ENCODE measurements at places on chromosomes 7 and 10.

DNA sequence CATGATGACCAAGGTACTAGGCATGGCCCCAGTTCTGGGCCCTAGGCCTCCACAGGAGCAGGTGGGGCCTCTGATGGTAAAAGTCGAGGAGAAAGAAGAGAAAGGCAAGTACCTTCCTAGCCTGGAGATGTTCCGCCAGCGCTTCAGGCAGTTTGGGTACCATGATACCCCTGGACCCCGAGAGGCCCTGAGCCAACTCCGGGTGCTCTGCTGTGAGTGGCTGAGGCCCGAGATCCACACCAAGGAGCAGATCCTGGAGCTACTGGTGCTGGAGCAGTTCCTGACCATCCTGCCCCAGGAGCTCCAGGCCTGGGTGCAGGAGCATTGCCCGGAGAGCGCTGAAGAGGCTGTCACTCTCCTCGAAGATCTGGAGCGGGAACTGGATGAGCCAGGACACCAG is 7.4 kb downstream of the ZSCAN21 start:
- DNase-seq, result no peak

DNA sequence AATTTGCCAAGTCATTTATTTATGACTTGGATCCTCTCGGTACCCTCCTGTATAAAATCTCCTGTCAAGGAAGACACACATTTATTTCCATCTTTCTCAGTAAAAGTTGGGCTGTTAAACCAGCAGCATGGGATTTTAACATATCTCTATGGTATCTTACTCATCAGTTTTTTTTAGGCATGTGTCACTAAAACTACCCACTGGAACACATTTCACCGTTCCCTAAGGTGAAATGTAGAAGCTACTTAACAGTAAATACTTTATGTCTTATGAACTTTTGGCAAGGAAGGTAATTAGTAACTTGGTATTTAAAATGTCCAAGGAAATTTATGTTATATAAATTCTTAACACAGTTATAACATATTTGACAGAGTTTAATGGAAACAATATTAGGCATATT is 152.5 kb upstream of the HDAC9 start:
- DNase-seq, result no peak

GRCh38 chr7:143391462-143392404 is 10.6 kb downstream of the ZYX start:
- DNase-seq, result peak; percentile 80

DNA sequence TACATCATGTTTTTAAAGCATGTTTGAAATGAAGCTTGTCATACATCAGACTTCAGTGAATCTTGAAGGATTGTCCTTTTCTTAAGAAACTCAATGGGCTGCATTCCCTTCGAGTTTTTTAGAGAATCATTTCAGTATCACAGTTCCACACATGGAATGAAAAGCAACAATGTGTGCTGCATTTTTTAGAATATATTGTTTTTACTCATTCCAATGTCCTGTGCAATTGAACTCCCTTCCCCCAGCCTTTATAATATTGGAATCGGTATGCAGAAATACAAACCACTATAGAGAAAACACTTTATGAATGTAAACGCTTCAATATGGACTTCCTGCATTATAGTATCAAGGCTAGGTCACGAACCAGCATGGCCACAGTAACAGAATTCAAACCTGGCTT is 634.4 kb downstream of the GATA3 start:
- DNase-seq, result no peak

GRCh38 chr10:116715839-116716377 is 26.5 kb downstream of the HSPA12A start:
- DNase-seq, result no peak

GRCh38 chr7:1817061-1817712 is 147.1 kb downstream of the ELFN1 start:
- DNase-seq, result no peak

DNA sequence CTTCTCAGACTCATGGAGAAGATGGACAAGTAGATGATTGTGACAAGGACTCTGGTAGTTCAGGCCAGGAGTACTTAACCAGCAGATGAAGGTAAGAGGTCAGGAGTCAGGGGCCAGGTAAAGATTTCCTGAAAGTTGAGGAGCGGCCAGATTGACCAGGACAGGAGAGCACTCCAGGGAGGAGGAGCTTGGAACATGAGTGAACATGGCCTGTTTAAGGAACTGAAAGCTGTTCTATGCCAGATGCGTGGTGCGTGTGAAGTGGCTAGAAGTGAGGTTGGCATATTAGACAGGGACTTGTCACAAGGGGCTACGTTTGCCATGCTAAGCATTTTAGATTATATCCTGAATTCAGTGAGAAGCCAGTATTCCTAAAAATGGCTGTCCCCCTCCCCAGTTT is 157.2 kb downstream of the WNT2 start:
- DNase-seq, result no peak

DNA sequence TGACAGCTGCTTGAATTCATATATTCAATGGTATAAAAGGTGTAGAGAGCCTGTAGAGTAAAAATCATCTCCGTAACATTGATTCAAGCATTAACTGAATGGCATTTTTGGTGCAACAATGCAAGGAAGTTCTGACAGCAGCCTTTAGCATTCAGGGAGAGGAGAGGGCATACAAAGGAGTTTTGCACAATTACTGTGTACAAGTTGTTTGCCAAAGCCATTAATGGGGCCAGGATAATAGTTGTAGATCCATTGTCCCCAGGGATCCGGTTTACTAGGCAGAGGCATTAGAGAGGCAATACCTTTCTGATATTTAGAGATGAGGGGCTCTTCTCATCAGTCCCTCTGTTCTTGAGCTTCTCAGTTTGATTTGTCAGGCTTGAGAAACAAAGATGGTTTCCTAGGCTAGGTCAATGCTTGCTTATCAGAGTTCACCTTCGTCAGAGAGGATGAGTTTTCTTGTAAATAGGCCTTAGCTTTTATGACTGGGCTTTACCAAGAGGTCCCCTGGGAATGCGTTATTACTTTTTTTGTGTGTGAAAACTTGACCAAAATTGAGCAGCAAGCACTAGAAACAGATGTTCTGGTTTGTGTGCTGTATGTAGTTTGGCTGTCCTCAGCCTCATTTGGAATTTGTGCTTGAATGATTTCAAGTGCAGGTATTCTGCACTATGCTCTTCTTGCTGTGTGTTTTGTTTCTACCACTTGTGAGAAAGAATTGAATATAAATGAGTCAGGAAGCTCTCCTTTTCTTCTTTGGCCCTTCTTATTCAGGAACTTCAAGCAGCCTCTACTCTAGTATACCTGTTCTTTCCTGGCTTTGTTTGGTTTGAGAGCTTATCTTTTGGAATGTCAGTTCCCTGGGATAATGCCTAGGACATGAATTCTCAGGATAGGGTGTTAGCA is 32.0 kb downstream of the SND1 start:
- no peak for DNase-seq

DNA sequence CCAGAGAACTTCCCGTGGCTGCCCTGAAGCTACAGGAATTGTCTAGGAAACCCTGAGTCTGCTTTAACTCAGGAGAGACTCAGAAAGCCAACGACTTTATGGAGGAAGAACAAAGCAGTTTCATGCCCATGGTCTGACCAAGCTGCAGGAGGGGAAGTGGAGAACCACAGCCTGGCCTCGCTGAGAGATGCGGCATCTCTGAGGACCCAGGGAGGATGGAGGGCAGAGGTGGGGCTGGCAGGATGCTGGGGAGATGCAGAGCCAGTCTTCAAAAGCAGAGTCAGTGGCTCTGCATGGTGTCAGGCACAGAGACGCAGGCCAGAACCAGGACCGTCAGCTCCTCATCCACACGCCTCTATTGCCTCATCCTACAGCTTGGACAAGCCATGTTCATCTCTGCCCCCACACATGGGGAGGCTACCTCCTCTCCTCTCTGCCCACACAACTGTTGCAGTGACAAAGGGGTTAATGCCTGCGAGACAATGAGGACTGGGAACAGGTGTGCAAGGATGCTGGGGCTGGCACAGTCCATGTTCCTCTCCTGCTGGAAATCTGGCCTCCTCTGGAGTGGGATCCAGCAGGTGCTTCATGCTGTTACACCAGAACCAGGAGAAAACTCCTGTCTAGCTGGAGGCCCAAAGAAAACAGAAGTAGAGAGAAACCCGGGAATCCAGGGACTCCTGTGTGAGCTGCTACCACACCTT is 267.0 kb downstream of the PLXNA4 start:
- no peak for DNase-seq

GRCh38 chr7:101817471-101818286 is at the start of gene CUX1:
Gene CUX1 (plus strand): TSS chr7:101817626. CDS start chr7:101817640, 14 bp downstream.
- DNase-seq, result no peak

GRCh38 chr7:71904484-71904883 is 507.7 kb downstream of the CALN1 start:
- no peak for DNase-seq

DNA sequence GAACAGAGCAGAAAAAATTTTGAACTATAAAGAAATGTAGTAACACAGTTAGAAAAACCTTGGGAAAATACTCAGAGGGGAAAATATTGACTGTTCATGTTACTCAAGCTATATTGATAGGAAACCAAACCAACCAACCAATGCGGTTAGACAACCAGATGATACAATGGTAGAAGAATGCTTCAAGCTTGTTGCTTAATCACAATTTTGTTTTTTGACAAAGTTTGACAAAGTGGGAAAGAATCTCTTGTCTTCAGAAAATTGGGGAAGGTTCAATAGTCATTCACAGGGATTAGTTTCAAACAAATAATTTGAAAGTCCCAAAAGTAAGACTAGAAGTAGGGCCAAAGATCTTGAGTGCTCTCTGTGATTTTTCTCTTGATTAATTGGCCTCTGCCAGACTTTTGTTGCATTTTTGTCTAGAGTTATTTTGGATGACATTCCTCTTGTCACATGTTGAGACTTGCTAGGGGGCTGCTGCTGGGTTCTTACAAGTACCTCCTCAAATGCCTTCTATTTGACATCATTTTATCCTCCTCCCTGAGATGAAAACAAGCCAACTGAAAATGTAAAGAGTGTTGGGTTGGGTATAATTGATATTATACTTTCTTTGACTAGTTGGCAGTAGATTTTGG is 233.1 kb upstream of the PHYHIPL start:
- no peak for DNase-seq

DNA sequence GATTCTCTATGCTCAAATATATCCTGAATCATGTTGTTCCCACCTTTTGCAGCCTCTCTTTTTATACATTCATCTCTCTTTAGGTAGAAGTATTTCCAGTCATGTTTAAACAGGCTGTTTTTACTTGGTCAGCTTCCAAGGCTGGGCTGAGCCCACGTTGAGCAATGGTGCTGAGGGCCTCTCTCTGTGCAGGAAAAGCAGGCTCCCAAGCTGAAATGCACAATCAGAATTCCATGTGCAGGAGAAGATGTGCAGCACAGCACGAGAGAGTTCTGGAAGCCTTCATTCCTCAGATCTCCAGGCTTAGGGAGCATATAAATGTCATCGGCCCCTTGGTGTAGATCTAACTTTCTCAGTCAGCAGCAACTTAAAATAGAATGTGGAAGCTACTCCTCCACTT is 588.5 kb downstream of the TNS3 start:
- DNase-seq, result no peak

- no peak for DNase-seq
These were observed 21.3 kb downstream of the FAM241B start for GRCh38 chr10:69651362-69651761.
